ENCODE measurements at places on chromosomes 2 and 18.
A peak's percentile ranks its signal among the peaks of the same experiment; 100 is the strongest.

- peak; percentile 82 for DNase-seq
Measured at GRCh38 chr2:240565333-240566202, 2.7 kb upstream of the RNPEPL1 start.

- DNase-seq, result no peak
Measured at GRCh38 chr2:126664234-126664633, 8.3 kb downstream of the GYPC start.

DNA sequence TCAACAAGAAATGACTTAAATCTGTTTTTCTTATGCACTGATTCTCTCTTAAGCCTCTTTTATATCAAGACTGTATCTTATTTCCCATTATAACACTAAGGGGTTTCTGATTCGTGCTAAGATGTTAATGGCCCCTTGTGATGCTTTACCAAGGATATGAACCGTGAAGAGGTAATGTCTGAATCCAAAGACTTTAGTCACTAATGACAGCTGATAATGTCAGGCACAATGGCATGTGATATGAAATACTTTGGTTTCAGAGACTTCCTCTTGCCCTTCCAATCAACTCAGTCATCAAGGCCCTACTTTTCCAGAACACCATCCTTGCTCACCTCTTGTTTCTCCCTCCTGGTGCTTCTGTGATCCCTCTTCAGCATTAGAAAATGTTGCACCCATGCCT, 262.8 kb downstream of the KCNE4 start:
- DNase-seq, result no peak

DNA sequence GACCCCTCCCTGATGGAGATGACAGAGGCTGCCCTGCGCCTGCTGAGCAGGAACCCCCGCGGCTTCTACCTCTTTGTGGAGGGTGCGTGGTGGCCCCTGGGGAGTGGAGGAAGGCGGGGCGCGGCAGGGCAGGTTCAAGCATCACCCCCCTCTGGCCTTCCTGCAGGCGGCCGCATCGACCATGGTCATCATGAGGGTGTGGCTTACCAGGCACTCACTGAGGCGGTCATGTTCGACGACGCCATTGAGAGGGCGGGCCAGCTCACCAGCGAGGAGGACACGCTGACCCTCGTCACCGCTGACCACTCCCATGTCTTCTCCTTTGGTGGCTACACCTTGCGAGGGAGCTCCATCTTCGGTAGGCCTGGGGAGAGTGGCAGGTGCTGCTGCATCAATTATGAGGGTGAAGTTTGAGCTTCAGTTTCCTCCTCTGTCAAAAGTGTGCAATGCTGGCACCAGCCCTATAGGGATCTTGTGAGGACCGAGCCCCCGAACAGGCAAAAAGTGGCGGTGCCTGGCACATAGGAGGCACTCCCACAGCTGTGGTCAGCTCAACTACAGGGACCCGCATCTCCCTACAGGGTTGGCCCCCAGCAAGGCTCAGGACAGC, 2.2 kb downstream of the ALPI start:
- no peak for DNase-seq

GRCh38 chr2:238123991-238124470, 14.4 kb upstream of the KLHL30 start:
- no peak for DNase-seq

DNA sequence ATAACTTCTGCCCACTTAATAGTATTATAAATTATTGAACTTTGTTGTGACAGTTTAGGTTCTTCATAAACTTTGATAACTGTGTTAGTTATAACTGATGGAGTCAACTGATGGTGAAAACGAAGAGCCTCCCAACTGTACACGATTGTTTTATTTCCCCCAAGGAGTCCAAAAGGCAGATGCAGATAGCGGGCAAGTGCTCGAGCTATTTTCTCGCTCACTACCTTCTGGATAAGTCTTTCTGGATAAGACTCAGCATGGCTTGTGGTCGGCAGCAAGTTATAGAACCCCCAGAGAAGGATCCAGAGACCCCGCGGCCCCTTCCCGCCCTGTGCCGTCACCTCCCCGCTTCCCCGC, 517 bp downstream of the GCFC2 start:
- DNase-seq, result no peak

- DNase-seq, result no peak
Measured at GRCh38 chr18:28574175-28574574, 397.2 kb upstream of the CDH2 start.

- DNase-seq, result no peak
Measured at GRCh38 chr2:38239452-38239851, 137.6 kb downstream of the ATL2 start.

DNA sequence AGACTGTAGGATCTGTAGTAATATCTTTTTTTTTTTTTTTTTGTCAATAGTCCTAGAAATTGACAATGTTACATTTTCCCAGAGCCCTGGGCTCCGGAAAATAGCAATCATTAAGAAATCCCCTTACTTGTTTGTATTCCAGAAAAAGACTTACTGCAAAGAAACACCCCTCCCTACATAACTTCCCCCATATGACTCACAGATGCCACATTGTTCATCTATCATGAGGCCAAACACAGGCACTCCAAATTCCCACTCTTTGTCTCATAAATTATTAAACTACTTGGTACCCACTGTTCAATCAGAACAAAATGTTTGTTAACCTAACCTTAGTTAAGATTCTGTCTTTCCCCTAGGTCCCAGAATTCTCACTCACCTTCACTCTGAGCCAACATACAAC, 53.5 kb downstream of the TEX51 start:
- no peak for DNase-seq

GRCh38 chr2:39121523-39122063, 742 bp upstream of the SOS1 start:
- DNase-seq, result no peak

DNA sequence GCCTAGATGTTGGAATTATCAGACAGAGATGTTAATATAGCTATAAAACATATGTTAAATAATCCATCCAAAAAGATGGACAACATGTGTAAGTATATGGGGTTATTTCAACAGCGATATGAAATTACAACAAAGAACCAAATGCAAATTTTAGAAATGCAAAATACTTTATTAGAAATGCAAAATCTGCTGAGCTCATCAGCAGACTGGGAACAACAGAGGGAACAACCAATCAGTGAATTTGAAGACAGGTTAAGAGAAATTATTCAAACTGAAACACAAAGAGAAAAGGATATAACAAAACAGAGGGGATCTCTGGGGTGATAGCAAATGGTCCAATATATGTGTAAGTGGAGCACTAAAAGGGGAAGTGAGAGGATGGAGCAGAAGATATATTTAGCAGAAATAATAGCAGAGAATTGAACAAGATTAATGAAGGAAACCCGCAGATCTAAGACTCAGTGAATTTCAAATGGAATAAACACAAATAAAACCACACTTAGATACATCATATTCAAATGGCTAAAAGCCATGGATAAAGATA, 13.5 kb upstream of the HS6ST1 start:
- DNase-seq, result no peak

GRCh38 chr2:45885171-45885621, 233.7 kb downstream of the PRKCE start:
- no peak for DNase-seq

- no peak for DNase-seq
Measured at GRCh38 chr18:79118797-79119196, 49.6 kb downstream of the ATP9B start.

- DNase-seq, result no peak
Measured at GRCh38 chr2:30293303-30293921, 62.1 kb downstream of the LBH start.

DNA sequence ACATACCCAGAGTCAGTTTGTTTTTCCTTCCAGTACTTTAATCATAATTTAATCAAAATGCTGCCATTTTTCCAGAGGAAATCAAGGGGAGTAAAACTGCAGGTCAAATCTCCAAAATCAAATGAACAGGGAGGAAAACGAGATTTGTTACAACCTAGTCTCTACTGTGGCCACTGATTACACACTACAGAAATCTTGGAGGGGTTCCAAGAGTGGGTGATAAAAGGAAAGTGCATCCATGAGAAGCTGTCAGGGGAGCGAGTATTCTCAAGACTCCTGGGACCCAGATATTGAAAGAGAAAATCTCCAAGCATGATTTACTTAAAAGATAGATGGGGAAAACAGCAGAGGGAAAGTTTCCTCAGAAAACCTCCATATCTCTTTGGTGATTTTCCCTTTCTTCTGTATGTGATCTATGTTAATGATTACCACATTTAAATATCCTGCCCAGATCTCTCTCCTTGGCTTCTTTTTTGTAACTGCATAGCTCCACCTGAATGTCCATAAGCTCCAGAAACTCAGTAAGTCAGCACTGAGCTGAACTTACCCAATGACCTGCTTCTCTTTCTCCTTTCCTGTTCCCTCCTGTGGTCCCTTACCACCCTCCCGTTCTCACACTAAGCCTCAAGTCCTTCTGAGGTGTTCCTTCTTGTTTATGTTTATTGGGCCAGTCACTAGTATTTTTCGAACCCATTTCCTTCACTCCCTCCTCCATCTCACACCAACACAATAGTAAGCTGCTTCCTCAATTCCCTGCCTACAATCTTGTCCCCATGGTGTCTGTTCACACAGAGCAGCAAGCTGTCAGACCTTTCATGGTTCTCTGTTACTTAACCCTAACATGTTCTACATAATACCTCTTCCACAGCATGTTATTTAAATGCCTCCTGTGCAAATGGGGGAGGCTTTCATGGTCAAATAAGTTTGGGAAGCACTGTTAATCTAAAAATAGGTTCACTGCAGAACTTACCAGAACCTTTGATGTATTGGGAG, 73.9 kb upstream of the TWSG1 start:
- no peak for DNase-seq

- no peak for DNase-seq
Measured at GRCh38 chr2:143241403-143242088, 112.3 kb downstream of the ARHGAP15 start.

DNA sequence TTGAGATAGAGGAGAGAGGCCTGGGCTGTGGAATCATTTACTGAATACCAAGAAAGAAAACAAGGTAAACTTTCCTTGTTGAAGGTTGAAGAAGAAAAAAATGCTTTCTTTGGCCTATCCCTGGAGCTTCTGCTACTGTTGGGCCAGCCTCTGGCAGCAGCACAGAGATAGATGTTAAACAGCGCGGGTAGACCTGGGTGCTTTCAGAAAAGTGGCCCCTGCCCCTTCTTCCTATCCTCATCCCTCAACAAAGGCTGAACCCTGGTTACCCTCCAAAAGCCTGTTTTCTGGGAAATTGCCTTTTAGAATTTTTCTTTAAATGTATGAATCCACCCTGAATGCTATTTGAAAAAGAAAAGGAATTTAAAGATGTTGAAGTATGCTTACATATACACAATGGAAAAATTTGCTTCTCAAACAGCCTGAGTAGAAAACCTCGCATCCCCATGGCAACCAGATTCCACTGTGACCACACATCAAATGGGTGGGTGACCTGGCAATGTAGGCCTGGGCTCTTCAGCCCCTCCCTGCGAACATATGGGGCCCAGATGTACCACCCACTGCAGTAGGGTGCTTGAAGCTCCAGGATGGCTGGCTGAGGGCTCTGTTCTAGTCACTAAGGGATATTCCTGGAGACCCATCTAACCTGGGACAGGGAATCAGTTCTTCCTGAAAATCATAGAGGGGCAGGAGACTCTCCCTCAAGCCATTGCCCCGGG, 23.4 kb upstream of the CHRNA1 start:
- DNase-seq, result no peak

GRCh38 chr2:15399241-15399640, 161.9 kb downstream of the NBAS start:
- no peak for DNase-seq

GRCh38 chr2:183001948-183002347, 36.3 kb downstream of the NCKAP1 start:
- DNase-seq, result no peak

GRCh38 chr2:240720686-240721595, 29.3 kb downstream of the AQP12A start:
- DNase-seq, result no peak

- DNase-seq, result no peak
Measured at GRCh38 chr2:20235655-20236305, 10.8 kb upstream of the SDC1 start.

GRCh38 chr2:160941290-160941846, 218.9 kb upstream of the TANK start:
- DNase-seq, result no peak

DNA sequence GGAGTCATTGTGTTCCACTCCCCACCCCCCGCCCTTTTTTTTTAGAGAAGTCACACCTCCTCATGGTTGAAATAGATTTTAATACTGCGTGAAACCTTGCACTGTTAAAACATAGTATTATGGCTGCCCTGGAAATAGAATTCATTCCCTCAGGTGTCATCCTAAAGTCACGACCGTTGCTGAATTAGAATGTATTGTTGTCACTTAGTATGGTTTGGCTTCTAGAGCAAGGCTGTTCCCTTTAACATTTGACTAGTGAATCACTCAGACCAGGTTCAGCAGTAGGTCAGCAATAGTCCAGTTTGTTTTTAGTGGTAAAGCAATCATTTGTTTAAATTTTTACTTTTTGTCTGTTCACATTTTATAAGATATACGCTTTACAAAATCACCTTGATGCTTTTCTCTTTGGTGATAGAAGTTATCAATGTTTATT, 1.2 kb downstream of the BABAM2 start:
- DNase-seq, result no peak

GRCh38 chr18:55732227-55733106, 144.5 kb upstream of the TCF4 start:
- DNase-seq, result no peak

DNA sequence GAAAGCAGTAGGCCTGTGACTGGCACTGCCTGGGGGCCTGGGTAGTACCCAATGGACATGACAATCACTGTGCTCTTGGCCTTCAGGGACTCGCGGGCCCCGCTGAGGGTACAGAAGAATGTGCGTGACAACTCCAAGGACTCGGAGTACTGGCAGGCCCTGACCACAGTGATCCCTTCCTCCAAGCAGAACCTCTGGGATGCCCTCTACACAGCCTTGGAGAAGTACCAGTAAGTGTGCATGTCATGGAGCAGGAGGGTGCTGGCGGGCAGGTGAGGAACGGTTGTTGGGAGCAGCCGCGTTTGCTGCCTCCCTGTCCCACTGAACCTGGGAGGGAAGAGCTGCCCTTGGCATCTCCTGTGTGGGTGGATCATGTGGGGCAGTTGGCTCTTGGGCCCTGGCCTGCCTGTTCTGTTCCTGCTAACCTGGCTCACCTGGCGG, 23.3 kb downstream of the OTOF start:
- DNase-seq, result no peak

- DNase-seq, result no peak
Measured at GRCh38 chr2:44744961-44745892, 196.3 kb upstream of the SIX3 start.

DNA sequence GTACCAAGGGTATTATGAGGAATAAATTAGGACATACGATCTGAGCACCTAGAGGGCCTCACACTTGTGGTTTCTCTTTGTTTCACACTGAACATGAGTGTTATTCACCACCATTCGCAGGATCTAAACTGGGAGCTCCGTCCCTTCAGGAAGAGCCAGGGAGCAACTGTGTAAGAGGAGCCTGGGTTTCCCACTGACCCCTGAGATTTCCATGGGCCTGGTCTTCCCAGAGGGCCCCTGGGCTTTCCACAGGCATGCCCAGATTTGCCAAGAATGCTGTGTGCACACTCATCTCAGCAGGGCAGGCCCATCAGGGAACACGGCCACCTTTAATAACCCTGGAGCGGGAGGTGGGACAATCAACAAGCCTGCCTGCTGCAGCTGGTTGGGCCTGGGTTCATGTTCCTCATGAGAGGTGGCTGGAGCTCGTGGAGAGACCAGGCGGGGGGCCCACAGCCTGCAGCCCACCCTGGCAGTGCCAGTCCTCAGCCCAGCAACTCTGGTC, 416.8 kb upstream of the MYT1L start:
- DNase-seq, result no peak
